MV-4-11 (cell line): ENCODE measurements at places on chromosomes 12 and 14.

DNA sequence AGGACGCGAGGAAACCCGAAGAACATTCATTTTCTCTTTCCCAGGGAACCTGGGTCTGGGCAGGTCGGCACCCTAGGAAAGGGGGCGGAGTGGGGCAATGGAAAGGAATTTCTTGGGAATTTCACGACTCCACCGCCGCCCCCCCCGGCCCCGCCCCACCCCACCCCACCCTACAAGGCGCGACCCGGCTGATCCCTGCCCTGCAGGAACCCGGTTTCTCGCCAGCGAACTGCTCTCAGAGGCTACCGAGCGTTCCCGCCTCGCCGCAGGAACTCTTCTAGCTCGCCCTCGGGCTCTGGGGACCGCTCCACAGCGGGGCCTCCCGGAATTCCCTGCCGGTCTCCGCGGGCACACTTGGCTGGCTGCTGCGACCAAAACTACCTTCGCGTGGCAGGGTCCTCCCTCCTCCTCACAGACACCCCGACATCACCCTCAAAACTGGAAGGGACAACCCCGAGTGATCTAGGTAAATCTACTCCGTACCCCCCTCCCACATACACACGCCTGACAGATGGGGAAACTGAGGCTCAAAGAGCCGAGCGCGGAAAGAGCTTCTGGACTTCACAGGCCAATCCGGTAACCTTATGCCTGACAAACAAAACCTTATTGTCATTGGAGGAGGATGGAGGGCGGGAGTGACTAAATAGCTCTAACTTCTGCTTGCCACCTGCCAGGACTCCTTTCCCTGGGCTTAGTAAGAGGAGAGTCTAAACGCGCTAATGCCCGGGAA, 785 bp upstream of the ACTN1 start:
- no peak for DNase-seq

- DNase-seq: no peak
Observed at GRCh38 chr14:89384023-89384422, 33.0 kb downstream of the FOXN3 start.

DNA sequence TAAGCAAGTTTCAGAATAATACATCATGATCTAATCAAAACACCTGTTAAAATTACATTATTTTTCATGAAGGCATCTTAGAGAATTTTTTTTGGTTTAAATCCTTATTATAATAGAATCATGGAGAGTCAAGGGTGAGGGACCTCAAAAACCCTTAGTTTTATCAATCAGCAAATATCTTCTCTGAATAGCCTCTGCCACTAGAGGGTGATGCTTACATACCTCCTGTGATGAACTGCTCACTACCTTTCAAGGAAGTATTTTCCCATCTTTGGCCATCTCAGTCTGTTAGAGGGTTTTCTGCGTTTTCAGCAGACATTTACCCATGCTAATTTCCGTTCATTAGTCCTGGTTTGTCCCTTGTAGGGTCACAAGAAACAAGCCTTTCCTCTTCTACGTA, 200.2 kb downstream of the TRHDE start:
- no peak for DNase-seq

- DNase-seq: peak; percentile 92
Observed at GRCh38 chr12:56126732-56127239, 1.3 kb upstream of the ESYT1 start.

- no peak for DNase-seq
Observed at GRCh38 chr12:16949871-16950667, 344.1 kb upstream of the LMO3 start.

DNA sequence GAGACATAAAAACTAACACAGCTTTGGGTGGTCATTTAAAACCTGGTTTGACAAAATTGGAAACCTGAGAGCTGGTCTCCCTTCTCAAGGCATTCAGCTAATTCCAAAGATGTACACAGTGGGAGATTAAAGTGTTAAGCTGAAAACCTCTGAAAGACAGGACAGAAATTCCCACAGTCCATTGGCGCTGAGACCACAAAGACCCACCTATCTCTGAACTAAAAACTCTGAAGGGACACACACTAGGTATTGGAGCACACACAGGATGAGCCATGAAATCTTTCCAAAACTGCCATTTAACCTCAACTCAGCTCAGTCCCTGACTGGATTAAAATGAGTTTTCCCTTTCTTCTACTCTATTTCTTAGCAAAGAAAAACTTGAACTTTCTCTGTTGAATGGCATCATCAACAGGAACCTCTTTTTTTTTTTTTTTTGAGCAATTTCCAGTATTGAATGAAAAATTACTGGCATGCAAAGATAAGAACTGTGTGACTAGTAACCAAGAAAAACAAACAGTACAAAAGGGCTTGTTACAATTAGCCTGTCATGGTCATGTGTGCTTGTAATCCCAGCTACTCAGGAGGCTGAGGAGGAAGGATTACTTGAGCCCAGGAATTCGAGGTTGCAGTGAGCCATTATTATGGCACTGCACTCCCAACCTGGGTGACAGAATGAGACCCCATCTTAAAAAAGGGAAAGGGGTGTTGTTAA, 82.4 kb downstream of the IPO8 start:
- no peak for DNase-seq

GRCh38 chr14:95518045-95518751, 1.7 kb upstream of the SYNE3 start:
- peak; percentile 38 for DNase-seq

- no peak for DNase-seq
Observed at GRCh38 chr12:120367233-120367923, 1.6 kb downstream of the MSI1 start.

- peak; percentile 11 for DNase-seq
Observed at GRCh38 chr14:103716091-103716801, 636 bp downstream of the ZFYVE21 start.

DNA sequence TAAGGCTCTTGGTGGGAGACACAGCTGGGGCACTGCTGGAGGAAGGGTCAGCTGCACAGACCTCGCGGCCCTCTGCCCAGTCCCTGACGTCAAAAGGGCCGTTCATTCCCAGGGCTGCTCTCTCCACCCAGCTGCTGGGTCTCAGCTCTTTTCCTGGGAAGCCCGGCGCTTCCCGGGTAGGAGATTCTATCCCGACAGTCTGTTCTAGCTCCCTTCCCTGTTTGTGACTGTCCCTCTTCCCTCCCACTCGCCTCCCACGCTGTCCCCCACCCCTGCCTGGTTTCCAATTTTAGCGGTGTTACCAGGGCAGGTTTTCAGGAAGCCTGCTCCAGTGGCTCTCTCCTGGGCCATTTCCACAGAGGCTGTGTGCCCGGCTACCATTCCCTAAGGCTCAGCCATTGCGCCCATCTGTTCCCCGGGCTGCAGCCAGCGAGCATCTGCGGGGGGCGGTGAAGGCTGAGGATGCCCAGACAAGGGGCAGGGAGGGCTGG, 186.6 kb downstream of the CACNA1C start:
- DNase-seq: no peak

DNA sequence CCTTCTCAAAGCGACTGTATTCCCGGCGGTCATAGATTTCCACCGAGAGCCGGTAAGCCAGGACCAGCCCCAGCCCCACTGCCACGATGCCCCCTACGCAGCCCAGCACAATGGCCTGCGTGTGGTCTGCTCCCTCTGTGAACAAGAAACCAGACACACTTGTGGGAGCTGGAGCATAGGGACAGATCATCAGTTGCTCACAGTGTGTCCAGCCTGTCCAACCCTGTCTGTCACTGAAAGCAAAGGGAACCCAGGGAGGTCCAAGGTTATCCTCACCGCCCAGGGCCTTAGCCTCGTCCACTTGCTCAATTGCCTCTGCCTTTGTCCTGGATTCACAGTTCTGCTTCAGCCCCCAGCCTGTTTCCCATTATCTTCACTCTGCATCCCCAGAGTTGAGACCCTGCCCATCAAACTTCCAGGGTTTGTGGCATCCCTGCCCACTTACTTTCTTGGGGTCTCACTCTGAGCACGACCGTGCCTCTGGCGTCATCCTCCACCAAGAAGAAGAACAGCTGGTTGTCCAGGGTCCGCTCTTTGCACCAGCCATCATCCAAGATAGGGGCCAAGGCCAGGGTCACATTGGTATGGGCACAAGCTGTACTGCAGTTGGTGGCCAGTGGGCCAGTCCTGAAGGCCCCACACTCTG, 11.3 kb upstream of the CSAD start:
- DNase-seq: no peak

DNA sequence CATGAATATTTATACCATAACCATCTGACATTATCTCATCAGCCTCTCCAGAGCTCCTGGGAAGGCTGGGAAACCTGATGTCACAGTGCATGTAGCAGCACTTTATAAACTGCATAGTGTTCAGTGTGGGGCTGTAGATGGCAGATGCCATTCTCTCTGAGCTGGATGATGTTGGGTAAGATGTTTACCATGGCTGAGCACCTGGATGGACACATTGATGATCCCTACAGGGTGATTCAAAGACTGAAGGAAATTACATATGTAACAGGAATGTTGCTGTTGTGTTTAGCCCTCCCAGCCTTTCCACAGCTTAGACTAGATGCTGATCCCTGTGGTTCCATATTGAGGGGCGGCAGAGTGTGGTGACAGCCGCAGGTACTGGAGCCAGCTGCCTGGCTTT, 37.4 kb downstream of the IFT43 start:
- no peak for DNase-seq

- DNase-seq: no peak
Observed at GRCh38 chr12:108446766-108447165, 68.3 kb upstream of the FICD start.

GRCh38 chr14:54632452-54632851, 65.5 kb downstream of the SAMD4A start:
- DNase-seq: no peak

DNA sequence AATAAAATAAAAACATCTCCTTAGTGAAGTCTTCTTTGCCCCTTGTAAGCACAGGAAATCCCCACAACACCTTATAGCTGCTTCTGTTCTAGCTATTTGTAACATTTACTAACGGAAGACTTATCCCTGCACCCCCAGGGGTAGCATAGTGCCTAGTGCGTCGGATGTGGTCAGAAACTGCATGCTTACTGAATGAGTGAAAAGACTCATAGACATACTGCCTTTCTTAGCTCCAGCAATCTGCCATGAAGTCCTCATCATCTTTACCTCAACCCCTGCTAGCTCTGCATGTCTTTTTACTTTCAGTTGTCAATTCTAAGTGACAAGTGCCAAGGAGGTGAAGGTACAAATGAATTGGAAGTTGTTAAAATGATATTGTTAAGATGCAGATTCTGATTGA, 12.9 kb downstream of the RIOX1 start:
- DNase-seq: no peak

GRCh38 chr12:95882080-95882479, 23.3 kb downstream of the SNRPF start:
- DNase-seq: no peak

GRCh38 chr14:103808403-103809001, 38.9 kb downstream of the PPP1R13B start:
- no peak for DNase-seq

DNA sequence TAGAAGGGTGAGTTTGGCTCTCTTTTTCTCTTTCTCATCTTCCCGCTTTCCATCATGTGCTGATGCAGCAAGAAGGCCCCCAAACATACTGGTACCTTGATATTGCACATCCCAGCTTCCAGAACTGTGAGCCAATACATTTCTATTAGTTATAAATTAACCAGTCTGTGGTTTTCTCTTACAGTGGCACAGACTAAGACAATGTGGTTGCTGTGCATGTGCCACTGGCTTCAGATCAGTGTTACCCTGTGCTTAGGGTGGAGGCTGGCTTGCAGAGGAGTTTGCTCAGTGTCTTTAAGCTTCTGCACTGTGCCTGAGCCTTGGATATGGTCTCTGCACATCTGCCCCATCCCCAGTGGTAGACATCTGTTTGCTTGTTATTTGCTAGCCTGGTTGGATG, 5.5 kb downstream of the IFI27L2 start:
- DNase-seq: no peak

GRCh38 chr12:75642226-75642625, 130.8 kb upstream of the KRR1 start:
- peak; percentile 22 for DNase-seq

DNA sequence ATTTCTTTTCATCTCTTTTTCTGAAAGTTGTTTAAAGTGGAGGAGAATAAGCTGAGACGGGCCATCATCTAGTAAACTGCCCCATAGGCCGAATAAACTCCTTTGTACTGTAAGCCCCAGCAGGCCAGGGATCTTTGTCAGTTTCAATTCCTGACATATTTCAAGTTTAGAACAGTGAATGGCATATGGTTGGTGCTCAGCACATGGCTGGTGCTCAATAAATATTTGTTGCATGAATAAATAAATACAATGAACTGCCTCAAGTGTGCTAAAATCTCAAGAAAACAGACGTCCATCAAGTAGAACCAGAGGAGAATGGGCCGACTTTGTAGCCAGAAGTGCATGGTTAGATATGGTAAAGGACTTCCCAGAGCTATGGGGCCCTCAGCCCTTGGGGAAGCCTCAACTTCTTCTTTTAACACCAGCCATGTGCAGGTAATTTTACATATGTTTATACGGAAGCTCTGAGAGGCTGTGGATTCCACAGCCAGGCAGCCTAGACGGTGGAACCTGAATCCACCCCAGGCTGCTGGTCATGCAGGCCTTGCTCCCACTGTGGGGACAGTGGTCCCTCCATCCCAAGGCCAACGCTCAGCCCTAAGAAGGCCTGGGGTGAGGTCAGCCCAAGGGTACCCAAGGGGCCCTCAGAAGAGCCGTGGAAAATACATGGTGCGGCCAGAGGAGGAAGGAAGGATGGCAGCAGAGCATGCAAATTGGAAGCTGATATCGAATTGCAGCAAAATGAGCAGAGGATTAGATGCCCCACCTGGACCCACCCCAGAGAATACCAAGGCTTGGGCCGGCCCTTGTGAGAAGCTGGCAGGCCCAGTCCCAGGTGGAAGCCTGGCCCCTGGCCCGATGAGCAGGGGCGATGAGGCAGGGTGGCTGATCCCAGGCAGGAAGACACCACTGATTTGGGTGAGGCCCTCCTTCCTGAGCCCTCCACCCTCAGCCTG, 8.7 kb upstream of the AQP2 start:
- no peak for DNase-seq

GRCh38 chr12:48818831-48819590, 715 bp downstream of the CACNB3 start:
- DNase-seq: no peak

- no peak for DNase-seq
Observed at GRCh38 chr14:43085819-43086218, 1421.3 kb downstream of the FSCB start.

- no peak for DNase-seq
Observed at GRCh38 chr14:88853129-88853528, 28.7 kb downstream of the TTC8 start.

DNA sequence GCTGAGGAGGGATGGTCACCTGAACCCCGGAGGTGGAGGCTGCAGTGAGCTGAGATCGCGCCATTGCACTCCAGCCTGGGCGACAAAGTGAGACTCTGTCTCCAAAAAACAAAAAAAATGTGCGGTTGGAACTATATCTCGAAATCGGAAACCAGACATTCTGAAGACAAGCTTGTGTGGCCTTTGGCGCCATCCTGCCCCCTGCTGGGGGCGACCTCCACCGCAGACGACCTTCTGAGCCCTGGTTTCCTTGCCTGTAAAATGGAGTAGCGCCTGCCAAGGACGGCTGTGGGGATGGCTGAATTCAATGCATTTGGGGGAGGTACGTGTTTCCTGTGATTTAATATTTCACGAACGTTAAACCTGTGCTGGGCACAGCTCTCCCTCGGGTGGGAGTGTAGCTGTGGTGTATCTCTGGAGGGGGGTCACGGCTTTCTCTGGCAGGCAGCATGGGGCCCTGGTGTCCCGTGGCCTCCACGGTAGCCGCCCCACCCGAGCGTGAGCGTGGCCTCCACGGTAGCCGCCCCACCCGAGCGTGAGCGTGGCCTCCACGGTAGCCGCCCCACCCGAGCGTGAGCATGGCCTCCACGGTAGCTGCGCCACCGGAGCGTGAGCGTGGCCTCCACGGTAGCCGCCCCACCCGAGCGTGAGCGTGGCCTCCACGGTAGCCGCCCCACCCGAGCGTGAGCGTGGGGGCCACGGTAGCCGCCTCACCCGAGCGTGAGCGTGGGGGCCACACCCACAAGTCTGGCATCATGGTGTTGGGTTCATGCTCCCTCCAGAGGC, 55.3 kb downstream of the LRCOL1 start:
- peak; percentile 21 for DNase-seq
